ENCODE measurements at places on chromosomes 5 and 9.

GRCh38 chr9:132044176-132044875 lies 35.3 kb downstream of the MED27 start:
- no peak for DNase-seq

DNA sequence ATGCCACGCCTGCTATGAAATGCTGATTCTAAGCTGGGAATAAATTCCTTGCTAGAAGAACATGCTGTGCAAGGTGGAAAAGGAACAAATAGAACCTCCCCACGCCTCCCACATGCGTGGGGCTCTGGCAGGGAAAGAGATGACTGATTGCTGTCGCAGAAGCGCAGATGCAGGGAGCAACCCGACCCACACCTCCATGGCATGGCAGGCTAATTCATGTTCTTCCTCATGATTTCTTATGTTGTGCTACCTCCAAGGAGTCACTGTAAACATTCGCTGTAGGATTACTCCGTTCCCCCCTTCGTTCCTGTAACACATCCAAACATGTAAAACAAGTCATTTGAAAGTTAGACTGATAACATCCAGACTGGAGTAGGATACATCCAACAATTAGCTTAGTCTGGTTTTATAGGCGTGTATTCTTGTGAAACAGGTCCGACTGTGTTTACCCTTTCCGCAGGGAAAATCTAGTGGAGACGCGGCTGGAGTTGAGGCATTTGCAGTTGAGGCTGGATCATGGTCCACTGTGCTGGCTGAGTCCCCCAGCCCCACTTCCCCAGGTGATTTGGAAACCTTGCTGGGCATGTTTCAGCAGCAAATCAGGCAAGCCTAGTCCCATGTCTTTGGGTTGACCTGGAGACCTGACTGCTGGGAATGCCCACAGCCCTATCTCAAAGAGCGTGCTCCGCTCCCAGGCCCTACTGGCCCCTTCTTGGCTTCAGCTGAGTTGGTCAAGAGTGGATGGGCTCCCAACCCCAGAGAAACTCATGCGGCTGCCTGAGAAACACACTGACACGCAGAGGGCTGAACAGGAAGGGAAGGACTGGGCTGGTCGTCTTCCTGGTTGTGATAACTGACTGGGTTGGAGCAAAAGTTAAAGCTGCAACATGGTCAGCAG lies 24.8 kb upstream of the ANKRD33B start:
- DNase-seq: peak; percentile 63

GRCh38 chr5:175861337-175862130 lies 9.8 kb upstream of the CPLX2 start:
- no peak for DNase-seq

DNA sequence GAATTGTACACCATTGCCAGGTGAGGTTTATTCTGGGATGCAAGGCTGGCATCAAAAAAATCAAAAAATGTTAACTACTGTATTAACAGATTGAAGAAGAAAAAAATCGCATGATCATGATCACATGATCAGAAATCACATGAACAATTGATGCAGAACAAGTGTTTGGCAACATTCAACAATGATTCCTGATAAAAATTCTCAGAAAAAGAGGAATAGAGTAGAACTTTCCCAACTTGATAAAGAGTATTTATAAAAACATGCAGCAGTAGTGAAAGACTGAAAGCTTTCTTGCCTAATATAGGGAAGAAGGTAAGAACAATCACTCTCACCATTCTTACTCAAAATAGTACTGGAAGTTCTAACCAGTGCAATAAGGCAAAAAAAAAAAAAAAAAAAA lies 16.4 kb downstream of the SLCO4C1 start:
- no peak for DNase-seq

GRCh38 chr9:90201766-90202165 lies 440.9 kb downstream of the DIRAS2 start:
- no peak for DNase-seq

DNA sequence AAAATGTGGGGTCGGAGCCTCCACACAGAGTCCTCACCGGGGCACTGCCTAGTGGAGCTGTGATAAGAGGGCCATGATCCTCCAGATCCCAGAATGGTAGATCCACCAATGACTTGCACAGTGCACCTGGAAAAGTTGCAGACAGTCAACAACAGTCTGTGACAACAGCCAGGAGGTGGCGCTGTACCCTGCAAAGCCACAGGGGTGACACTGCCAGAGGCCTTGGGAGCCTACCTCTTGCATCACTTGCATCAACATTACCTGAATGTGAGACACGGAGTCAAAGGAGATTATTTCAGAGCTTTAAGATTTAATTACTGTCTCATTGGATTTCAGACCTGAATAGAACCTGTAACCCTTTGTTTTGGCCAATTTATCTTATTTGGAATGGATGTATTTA lies 614.1 kb upstream of the CDH9 start:
- DNase-seq: no peak
